ENCODE measurements at places on chromosomes 3 and 15.

GRCh38 chr3:148269816-148270215 lies 427.9 kb upstream of the AGTR1 start:
- DNase-seq = peak; percentile 100

- no peak for DNase-seq
These were observed 4.0 kb upstream of the LMCD1 start for GRCh38 chr3:8497582-8497981.

GRCh38 chr15:69760890-69761568 lies 308.4 kb downstream of the RPLP1 start:
- DNase-seq = peak; percentile 99

DNA sequence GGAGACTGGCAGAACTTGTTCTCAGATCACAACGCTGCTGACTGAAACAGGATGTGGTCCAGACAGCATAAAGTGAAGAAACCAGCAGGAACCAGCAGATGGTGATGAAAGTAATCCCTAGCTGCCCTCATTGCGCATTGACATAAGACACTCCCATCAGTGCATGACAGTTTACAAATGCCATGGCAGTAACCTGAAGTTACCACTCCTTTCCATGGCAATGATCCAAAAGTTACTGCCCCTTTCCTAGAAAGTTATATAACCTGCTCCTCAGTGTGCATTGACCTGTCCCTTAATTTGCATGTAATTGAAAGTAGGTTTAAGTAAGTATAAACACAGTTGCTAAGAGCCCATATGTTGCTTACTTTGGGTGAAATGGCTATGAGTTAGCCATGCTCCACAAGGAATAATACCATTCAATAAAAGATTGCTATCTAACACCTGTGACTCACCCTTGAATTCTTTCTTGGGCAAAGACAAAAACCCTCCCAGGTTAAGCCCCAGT lies 149.1 kb upstream of the CD96 start:
- no peak for DNase-seq

DNA sequence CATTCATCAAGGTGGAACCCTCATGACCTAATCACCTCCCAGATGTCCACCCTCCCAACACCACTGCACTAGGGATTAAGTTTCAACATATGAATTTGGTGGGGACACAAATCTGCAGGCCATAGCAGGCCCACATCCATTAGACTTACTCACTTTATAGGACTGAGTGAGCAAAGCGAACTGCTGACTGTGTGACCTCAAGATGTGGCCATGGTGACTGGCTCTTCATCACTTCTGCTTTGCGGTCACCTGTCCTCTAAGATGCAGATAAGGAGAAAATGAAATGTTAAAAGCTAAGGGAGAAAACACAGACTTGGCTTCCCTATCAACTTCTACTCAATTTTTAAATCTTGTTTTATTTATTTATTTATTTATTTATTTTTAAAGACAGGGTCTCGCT lies 14.5 kb upstream of the DCP1A start:
- DNase-seq = no peak

- DNase-seq = no peak
These were observed 17.6 kb downstream of the EXOSC7 start for GRCh38 chr3:44993471-44994205.

DNA sequence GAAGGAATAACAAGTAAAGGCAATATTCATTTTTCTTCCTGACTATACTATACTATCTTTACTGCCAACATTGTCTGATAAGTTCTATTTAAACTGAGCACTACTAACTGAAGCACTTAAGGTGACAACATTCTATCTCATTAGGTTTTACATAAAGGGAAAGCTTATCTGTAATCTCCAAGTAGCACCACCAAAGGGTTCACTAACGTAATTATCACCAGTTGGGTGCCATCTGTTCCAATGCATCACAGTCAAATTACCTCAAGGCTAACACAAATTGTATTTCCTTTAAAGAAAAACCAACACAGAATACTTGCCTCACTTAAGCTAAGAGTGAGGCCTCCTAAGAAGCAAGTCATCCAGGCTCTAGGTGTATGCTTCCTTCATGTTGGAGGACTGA lies 453.8 kb downstream of the RAP2B start:
- no peak for DNase-seq

- no peak for DNase-seq
These were observed 20.3 kb downstream of the EIF4E3 start for GRCh38 chr3:71704915-71705314.

- no peak for DNase-seq
These were observed 71.2 kb upstream of the GOLGA8B start for GRCh38 chr15:34654625-34655024.

DNA sequence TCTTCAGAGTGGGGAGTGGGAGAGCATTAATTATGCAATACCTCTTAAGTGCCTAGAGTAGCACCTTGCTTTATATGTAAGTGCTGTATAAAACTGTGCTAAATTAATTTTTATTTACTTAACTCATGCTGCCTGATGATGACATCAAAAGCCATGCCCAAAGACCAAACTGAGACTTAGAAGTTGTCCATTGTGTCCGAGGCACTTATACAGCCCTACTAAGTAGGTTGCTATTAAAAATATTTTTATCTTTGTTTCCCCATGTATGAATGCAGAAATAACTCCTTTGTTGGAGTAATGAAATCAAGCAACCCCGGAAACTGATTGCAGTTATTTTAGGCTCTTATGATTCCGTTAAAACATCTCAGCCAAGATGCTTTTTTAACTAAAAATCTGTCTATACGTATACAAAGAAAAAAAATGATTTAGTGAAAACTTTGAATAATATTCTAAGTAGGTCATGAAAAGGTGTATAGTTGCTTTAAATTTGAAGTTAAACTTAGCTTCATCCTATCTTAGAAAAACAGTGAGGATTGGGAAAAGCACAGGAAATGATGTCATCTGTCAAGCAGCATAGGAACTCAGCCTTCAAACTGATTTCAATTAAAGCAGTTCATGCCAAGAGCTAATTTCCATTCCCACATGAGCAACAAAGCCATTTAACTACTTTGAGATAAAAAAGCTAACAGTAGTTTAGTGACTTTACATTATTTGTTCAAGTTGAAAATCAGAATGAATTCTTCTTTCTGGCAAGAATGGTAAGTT lies 43.0 kb downstream of the FBN1 start:
- peak; percentile 50 for DNase-seq

DNA sequence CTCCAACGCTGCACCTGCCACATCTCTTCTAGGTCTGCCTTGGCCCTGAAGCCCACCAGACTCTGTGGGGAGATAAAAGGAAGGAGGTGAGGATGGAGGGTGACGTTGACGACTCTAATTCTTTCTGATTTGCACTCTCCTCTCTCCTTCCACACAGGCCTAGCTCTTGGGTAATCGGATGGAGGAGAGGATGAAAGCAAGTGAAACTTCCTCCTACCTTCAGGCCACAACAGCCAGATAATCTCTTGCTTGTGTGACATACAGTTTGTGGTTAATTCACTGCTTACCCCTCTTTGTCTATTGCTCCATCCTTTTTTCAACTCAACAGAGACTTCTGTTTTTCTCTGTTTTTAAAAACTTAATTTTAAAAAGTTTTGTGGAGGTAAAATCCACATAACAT lies 208.1 kb downstream of the SV2B start:
- DNase-seq = no peak

- no peak for DNase-seq
These were observed 4.0 kb upstream of the SLC25A38 start for GRCh38 chr3:39378957-39379777.

GRCh38 chr15:77826006-77826695 lies 193.4 kb upstream of the LINGO1 start:
- DNase-seq = no peak

GRCh38 chr3:186442162-186442561 lies 80.1 kb upstream of the DGKG start:
- no peak for DNase-seq

- DNase-seq = no peak
These were observed 39.1 kb downstream of the DHX36 start for GRCh38 chr3:154285221-154285620.

DNA sequence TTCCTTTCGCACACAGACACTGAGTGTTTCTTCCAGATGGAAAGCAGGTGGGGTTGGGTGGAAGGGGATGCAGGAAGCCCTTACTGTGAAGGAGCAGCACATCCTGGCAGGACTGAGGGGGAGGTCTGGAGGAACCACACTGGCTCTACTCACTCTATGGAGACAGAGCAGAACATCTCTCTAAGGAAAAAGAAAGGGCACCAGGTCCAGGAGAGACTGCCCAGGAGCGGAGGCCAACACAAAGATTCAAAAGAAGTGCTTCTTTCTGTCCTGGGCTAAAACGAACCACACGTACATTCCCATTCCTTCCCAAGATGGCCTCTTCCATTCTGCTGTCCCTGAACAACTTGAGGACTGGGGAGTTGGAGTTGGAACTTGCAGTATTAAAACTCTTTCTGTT lies 13.8 kb upstream of the VIPR1 start:
- DNase-seq = no peak

Measured in foreskin melanocyte (primary cell).